H1 (cell line): ENCODE measurements at places on chromosomes 12 and 14. TPM values are rescaled to one million over a fixed set of nuclear protein-coding genes. Genes with fewer than 3 reads are reported as not detected.
A peak's percentile ranks its signal among the peaks of the same experiment; 100 is the strongest.

CLEC7A gene
- polyA plus RNA-seq = 0.06 and 0.09 TPM in 2 replicates

DNA sequence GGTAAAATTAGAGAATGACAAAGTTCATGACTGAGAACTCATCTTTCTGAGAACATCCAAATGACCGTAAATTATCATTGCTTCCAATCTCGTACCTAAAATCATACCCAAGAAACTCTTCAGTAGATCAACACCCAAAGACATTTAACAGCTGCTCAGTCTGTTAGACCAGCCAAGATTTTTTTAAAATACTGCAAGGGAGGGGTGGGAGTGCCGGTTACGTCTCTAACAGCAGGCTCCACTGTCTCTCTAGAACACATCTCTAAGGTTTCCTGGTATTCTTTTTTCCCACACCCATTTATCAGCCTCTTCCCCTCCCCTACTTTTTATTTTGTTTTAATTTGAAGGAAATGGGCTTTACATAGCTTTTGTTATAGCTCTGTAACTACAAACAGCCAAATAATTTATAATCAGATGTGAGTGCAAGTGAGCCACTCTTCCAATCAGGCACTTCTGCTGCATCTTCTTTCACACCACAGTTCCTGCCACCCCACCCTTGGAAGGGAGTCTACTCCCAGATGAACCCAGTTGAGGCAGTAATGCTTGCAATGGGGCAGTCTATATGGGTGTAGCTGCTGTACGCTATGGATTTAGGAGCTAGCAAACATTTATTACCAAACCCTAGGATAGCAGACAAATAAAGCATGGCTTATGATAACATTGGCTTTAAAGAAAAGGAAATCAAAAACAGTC lies 21.9 kb downstream of the PTPRB start:
- no peak for DNase-seq

CDKL1 gene
- 0.50 and 1.2 TPM in 2 replicates for polyA plus RNA-seq

ZDHHC22 gene
- polyA plus RNA-seq = 23.8 and 30.7 TPM in 2 replicates

DNA sequence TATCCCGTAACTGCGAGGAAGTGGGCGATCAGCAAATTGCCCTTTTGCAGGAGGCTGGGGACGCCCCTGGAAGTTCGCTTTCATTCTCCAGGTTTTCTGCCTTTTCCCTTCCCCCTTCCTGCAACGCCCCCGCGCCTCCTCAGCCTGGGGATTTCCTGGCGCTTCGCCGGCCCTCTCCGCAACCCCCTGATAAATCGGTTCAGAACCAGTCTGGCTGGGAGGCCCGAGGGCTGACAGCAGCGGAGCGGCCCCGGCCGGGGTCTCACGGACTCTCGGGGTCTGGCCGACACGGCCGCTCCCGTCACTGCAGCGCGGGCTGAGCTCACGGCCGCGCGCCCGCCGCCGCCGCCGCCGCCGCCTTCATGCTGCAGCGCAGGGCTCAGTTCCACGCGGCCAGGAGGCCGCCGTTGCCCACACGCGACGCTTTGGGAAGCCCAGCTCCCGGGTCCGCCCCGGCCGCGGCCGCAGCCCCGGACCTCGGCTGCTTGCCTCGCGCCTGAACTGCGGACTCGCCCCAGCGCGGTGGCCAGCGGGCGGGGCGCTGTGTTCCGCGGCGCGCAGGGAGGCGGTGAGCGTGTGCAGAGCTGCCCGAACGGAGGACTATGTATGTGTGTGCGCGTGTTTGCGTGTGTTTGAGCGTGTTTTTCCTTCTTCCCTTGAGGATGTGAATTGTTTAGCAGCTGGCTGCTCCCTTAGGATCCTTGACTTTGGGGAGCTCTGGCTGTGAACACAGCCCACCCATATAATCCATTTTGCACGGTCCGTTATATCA lies at the start of gene LRFN5:
TSS of gene LRFN5 (plus strand) at position 345 of the 772 bp plus-strand sequence.
- DNase-seq = peak; percentile 82

- DNase-seq = no peak
Observed at GRCh38 chr12:32331133-32331532, 68.2 kb upstream of the FGD4 start.

MSRB3 gene
- 0.32 and 0.46 TPM in 2 replicates for polyA plus RNA-seq

GRCh38 chr14:90442388-90442787 lies 45.6 kb downstream of the CALM1 start:
- DNase-seq = no peak

KCNJ8 gene
- polyA plus RNA-seq = 0.48 and 0.78 TPM in 2 replicates

GRCh38 chr12:112368856-112369255 lies 13.4 kb downstream of the HECTD4 start:
- no peak for DNase-seq

PFKM gene
- polyA plus RNA-seq = 62.6 and 73.7 TPM in 2 replicates

DNA sequence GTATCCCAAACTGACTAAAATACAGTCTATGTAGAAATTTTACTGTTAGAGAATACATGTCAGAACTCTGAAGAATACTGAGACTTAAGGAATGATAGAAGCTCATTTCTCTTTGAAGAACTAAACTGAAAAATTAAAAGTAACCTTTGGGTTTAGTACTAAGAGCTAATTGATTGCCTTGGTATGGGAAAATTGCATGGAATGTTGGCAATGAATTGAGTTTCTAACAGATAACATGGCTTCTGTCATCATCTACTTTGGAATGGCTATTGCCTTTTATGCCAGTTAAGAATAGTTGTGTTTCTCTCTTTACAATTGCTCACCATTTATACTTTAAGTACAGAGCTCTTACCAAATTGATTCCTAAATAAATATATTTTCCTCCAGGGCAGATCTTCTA lies 308.8 kb upstream of the SYT1 start:
- no peak for DNase-seq

- no peak for DNase-seq
Observed at GRCh38 chr12:112948806-112949205, 10.5 kb downstream of the OAS3 start.

KRT74 gene
- not detected in 2 replicates for polyA plus RNA-seq

GRCh38 chr14:32481707-32482106 lies 152.6 kb downstream of the AKAP6 start:
- no peak for DNase-seq

GRCh38 chr14:22908601-22909000 lies 10.3 kb downstream of the RBM23 start:
- no peak for DNase-seq

DNA sequence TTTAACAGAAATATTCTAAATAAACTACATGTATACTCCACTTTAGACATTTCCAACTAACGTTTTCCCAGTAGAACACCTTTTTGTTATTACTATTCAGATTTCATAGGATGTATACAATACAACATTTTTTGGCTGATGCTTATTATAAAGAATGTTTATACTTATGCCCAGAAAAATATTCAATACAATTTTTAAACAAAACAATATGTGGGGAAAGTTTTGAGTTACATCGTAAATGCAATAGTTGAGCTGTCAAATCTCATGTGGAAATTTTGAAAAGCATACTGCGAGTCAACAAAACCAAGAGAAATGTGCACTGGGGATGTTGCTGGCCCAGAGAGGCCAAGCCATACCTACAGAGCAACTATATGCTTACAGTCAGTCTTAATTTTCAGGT lies 18.2 kb upstream of the MON2 start:
- DNase-seq = no peak

GRCh38 chr14:53979747-53980642 lies 23.4 kb upstream of the BMP4 start:
- DNase-seq = no peak

DNA sequence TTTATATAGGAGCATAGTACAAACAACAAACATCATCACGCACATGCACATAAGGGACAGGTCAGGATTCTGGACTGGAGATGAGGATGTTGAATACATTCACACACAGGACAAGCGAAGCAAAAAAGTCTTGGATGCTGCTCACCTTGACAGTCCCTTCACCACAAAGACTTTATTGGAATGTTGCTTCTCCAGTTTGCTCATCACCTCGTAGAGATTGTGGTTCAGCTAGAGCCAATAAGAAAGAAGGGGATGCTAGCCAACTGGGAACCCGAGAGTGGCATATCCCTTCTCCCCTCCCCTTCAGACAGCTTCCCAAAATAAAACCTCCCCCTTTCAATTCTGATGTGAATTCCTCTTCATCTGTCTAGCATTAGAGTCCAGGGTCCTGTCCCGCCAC lies 25.4 kb upstream of the SMAGP start:
- DNase-seq = no peak

ALDH1L2 gene
- 3.7 and 3.9 TPM in 2 replicates for polyA plus RNA-seq

GRCh38 chr12:31832740-31833729 lies 104.2 kb upstream of the AMN1 start:
- DNase-seq = no peak

DNA sequence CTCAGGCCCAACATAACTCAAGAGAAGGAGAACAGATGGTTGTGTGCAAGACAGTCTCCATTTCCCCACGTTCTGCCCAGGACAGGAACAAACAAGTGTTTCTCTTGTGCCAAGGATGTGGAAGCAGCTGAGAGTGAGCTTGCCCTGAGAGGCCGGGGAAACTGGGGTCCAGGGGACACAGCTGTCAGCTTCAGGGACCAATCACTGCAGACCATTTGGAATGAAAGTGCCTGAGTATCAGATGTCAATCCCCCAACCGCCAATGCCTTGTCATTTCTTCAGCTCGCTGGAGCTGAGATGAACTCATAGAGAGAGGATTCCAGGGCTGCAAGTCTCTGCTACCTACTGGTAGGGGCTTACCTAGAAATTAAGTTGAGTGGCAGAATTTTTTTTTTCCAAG lies 71.9 kb upstream of the METAP2 start:
- DNase-seq = no peak

DNA sequence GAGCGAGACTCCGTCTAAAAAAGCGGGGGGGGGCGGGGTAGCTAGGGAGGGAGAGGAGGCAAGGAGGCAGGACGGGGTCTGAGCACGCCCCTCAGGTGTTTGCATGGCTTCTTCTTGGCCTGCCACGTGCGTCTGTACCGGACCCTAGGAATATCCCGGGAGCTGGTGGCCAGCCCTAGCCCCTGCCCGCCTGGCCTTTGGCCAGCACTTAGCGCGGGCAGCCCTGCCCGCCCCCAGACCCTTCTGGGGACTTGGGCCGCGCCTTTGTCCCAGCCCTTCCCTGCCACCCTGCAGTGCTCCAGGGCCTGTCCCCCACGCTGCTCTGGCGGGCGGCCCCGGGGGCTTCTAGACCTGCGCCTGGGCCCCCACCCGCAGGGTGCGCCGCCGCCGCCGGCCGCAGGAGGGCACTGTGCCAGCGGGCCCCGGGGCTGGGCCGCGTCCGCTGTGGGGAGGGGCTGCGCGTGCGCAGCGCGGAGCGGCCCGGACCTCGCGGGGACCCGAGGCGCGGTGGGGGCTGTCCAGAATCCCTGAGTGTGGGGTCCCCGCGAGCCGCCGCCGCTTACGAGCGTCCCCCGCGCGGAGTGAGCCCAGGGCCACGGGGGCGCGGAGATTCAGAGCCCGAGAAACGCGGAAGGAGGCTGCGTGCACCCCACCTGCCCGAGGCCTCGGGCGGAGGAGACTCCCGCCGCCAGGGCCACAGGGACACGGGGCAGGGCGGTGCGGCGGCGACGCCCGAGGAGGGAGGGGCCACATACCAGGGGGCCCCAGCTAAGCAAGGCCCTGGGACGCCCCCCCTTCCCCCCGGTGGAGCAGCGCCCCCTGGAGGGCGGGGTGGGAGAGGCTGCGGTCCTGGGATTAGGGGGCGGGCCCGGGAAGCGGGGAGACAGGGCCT lies 21.0 kb downstream of the SLC25A29 start:
- peak; percentile 94 for DNase-seq

- DNase-seq = no peak
Observed at GRCh38 chr12:96919510-96920210, 12.6 kb downstream of the NEDD1 start.

DNA sequence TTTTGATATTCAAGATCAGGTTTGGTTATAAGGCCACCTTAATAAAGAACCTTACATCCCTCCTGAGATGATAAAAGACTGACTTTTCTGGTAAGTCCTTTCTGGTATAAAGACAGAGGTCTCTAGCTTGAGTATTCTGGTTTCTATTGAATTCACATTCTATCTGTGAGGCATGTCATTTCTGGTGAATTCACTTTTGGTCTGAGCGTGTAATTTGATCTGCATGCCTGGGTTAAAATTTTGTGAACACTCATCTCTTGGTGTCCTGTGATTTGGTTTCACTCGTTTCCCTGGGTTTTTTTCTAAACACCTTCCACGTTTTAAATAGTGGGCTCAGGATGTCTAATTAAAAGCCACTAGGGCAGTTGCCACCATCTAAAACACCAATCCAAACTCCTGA lies 12.2 kb downstream of the EIF5 start:
- DNase-seq = no peak

GRCh38 chr12:19212245-19212644 lies 82.7 kb downstream of the PLEKHA5 start:
- no peak for DNase-seq

- no peak for DNase-seq
Observed at GRCh38 chr12:26705851-26706250, 127.1 kb downstream of the ITPR2 start.

DNA sequence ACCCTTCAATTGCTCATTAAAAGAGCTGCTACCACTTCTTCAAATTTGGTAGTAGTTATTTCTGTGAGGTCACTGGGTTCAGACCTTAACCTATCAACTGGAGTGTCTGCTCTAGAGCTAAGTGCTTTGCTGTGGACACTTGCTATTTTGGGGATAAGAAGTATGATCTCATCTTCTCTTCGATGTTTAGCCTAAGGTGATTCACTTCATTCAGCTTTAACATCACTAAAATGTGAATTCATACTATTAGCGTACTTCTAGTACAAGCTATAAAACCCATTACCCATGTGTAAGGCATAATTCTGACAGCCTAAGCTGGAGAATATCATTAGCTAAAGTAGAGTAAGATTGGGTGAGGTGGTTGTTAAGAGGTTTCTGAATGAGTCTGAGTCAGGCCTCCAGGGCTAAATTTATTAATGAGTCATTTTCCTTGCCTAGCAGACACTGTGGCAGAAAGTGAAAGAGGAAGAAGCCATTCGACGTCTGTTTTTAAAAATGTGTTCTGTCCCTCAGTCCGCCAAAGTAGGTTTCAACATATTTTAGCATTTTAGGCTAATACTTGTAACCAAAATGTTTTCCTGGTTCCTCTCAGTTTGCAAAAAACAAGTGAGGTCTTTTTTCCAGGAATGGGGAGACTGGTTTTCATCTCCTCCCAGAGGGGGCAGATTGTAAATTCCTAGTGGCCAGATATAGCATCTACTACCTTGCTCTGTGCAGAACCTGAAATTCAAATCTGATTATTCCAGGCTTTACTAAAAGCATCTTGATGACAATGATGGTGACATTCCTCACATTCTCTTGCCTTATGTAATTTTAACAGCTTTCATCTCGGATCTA lies 103.6 kb downstream of the SSPN start:
- DNase-seq = no peak

- DNase-seq = peak; percentile 73
Observed at GRCh38 chr12:53751336-53752191, at the start of gene CISTR. Gene CISTR, minus strand, starts transcription at chr12:53751979.

DNA sequence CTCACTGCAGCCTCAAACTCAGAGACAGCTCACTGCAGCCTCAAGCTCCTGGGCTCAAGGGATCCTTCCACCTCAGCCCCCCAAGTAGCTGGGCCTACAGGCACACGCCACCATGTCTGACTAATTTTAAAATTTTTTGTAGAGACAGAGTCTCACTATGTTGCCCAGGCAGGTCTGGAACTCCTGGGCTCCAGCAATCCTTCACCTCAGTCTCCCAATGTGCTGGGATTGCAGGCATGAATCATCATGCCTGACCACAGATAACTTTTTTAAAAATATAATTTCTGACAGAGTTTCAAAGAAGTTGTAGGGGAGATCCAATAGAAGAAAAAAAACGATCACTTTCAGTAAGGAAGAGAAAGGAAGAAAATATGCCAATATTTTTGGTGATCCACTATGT lies 189.7 kb upstream of the CDKN3 start:
- no peak for DNase-seq

GRCh38 chr14:97116546-97116945 lies 319.4 kb downstream of the VRK1 start:
- no peak for DNase-seq

- DNase-seq = peak; percentile 98
Observed at GRCh38 chr14:100192672-100193416, 33.4 kb upstream of the DEGS2 start.

GRCh38 chr14:105930572-105930971 lies 404.2 kb downstream of the TMEM121 start:
- no peak for DNase-seq
